Activated naive CD4-positive, alpha-beta T cell (primary cell): ENCODE measurements at places on chromosomes 1 and 21.

DNA sequence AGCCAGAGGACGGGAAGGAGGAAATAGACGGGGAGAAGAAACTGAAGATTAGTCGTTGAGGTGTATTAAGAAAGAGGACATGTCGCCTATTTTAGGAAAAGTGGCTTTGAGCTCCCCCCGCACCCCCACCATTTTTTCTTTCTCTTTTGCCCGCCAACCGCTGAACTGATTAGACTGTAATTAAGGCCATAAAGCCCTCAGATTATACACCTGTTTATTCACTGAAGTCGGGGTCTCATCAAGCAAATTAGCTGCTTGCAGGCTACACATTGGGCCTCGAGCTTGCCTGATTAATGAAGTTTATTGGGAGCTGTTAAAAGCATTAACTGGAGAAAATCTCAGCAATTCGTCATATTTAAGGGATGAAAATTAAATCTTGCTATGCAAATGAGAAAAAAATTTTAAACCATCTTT is 119.4 kb upstream of the RRP15 start:
- DNase-seq = no peak

DNA sequence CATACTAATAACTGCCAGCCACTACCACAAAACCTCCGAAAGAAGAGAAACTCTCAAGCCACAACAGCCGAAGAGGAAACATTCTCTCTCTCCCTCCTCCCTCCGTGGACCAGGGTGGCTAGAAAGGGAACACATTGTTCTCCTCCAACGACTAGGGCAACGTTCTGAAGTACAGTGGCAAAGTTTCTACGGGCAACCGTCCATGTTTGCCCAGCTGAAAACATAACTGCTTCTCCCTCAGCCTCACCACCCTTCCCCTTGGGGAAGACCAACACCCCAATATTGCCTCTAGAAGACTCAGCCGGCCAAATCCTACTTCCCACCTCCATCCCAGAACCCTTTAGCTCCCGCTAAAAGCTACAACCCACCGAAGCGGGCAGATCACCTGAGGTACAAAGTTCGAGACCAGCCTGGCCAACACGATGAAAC is 2.0 kb downstream of the GLUL start:
- DNase-seq = no peak

GRCh38 chr1:177310326-177310725 is 139.6 kb downstream of the BRINP2 start:
- DNase-seq = no peak

DNA sequence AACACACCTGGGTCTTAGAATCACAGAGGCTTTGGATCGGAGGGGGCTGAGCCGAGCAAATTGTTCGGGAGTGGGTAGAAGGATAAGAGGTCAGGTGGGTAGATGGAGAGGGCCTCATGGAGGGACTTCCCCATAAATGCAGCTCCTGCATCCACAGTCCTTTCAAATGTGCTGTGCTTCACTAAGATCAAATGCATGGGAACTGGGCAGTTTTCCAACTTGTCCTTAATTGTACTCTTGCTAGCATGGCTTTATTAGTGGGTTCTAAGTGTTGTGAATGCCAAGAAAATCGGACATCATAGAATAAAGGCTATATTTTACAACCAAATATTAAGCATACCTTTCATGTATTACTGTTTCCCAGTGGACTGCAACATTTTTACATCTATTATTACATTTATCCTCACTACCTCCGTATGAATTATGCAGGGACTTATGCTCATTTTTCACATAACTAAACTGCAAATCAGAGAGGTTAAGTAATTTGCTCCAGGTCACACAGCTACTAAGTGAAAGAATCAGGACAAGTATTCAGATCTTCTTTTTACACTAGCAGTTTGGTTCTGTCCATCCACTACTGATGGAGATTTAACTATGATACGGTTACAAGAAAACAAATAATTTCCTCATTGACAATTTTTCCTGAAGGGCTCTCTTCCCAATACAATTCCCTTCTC is 174.5 kb upstream of the RUNX1 start:
- no peak for DNase-seq

- no peak for DNase-seq
These were observed 12.6 kb downstream of the MAP7D1 start for GRCh38 chr1:36168514-36168913.

- DNase-seq = no peak
These were observed 147.3 kb upstream of the WNT4 start for GRCh38 chr1:22290157-22290556.

- DNase-seq = no peak
These were observed 29.7 kb downstream of the SLC26A9 start for GRCh38 chr1:205913451-205914154.

DNA sequence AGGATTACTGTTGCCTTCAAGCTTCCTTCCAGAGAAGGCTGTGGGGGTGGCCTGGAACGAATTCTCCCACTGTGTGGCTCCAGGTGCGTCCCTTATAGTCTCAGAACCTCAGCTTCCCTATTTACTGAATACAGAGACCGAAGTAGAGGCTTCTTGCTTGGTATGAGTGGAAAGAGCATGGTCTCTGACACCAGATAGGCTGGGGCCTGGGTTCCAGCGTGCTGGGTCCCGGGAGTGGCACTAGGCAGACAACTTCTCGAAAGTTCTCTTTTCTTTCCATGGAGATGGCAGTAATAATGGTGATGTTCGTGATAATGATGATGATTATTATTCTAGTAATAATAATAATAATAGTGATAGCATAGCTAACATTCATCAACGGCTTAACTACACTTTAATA is 161.7 kb downstream of the PTPRU start:
- DNase-seq = no peak

DNA sequence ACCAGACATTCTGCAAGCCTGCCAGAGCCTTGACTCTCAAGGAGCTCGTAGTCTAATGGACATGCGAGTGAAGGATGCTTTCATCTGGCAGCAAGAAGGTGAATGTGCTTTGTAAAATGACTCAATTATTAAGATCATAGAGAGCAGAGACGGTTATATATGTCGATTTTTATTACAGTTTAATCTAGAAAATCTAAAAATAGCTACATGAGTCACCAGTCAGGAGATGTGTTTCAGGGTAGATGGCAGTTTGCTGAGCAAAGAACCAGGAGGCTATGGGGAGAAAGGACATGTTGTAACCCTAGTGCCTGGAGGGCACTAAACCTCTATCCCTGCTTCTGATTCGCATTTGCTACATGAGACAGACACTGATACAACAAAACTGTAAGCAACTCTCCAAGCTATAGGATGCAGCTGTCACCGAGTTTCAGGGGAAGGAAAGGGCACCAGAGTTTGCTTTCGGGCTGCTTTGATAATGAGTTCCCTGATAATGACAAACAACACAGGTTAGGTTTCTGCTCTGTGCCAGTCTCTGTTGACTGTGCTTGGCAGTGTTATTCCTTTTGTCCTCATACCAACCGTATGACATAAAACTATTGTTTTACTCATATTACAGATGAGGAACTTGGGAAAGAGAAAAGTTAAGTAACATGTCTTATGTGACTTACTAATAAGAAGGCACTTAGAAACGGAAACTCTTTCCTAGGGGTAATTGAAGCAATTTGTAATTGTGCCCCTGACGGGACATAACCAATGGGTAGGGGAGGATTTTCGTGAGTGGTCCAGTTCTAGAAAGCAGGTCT is 43.2 kb downstream of the C1orf198 start:
- DNase-seq = no peak

GRCh38 chr1:231733063-231733462 is 106.5 kb downstream of the DISC1 start:
- no peak for DNase-seq

DNA sequence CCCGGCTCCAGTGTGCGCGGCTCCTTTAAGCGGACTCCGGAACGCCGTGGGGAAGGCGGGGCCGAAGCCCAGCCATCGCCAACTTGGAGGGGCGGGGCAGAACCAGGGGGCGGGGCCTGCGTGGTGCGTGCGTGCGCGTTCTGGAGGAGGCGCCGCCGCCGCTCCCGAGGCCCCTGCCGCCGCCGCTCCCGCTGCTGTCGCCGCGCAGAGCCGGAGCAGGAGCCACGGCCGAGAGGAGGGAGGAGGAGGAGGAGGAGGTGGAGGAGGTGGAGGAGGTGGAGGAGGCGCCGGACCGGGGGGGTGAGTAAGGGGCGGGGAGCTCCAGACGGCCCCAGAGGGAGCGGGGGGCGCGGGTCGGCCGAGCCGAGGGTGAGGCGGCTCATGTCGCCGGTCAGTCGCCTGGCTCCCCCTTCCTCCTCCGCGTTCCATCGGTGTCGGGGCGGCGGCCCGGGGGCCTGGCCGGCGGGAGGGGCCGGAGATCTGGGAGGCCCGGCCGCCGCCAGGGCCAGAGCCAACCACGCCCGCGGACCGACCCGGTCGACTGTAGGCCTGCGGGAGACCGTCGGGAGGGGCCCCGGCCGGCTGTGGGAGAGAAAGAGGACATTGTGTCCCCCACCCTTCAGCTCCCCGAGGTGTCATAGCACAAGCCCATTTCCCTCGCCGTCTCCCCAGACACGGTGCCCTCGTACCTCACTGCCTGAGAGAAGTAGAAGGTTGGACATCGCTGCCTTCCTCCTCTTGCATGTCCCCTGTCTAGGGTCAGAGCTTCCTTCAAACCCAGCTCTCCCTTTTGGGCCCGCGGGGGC is at the start of gene RAP1A:
RAP1A (plus strand) TSS at position 155 of the 806 bp plus-strand sequence. CDS start 71,572 bp downstream, outside the sequence.
- peak; percentile 95 for DNase-seq
